ENCODE measurements at places on chromosomes 4 and X.

DNA sequence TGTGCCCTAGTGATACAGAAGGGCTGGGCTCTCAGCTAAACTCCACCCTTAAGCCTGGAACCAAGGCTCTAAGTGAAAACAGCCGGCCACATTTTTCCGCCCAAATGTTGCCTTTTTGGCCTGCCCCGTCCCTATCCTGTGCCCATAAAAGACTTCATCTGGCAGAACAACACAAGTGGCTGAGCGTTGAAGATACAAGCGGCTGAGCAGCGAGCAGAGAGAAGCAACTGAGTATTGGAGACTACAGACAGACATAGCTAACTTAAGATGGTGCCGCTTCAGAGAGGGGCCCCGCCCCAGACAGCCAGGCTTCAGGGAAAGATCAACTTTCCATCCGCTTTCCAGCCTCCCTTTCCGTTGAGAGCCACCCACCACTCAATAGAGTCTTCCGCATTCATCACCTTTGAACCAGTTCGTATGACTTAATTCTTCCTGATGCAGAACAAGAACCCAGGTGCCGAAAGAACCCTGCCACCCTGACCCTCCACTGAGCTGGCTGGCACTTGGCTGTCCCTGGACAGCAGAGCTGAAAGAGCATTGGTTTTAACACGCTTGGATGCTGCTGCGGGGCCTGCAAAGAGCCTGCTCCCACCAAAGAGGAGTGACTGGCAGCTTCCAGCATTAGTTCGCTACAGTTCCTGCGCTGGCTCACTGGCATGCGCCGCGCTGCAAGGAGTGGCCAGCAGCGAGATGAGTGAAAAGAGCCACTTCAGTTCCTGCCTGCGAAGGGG, 853.2 kb upstream of the INTU start:
- DNase-seq: no peak

DNA sequence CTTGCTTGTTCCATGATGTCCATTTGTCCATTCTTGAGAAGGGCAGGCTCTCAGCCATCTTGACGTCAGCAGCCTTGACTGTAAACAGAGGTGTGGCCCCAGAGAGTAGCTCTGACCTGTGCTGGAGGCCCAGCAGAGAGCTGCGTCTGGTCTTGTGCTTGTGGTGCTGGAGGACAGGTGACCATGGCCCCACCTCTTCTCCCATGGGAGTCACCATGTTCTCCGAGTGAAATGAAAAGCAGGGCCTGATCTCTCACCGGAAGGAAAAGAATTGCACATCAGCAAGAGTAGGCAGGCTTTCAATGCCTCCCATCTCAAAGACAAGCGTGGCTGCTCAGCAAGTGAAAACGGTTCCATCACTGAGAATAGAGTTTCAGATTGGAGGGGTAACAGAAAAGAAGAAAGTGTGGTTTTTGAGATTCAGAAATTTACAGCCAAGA, 11.5 kb downstream of the PARM1 start:
- no peak for DNase-seq

GRCh38 chr4:76549765-76550164, 114.7 kb downstream of the SHROOM3 start:
- DNase-seq: no peak

DNA sequence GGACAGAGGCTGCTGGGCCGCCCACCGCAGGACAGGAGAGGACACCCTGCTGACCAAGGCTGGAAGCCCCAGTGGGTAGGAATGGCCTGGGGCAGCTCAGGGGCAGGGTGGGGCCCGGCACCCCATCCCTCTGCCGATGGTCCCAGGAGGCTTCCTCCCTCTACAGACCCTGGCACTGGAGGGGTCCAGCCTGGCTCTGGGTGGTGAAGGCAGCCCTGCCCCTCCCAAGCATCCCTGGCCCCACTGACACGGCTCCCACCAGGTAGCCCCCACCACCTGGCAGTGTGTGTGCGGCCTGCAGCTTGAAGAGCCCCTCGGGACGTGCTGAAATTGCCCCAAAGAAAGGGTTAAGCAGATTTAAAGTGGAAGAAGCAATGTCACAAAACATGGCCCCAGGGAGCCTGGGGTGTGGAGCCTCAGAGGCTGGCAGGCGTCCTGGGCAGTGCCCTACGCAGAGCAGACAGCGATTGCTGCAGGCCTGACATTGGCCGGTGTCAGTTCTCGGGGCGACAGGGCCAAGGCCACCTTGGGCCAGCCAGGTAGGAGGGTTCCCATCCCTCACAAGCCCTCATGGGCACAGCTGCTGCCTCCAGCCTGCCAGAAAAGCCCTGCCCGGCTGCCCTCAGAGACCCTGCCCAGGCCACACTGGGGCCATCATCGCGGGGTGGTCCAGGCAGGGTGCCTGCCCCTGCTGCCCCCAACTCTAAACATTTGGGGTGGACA, 80.5 kb downstream of the FAM53A start:
- DNase-seq: no peak

GRCh38 chr4:104756837-104757236, 262.1 kb upstream of the CXXC4 start:
- no peak for DNase-seq

- DNase-seq: no peak
Observed at GRCh38 chr4:182929296-182929695, 12.1 kb upstream of the DCTD start.

- no peak for DNase-seq
Observed at GRCh38 chrX:137565921-137566745, at the start of gene ZIC3. TSS of gene ZIC3 (plus strand) at chrX:137566127. CDS start at chrX:137566692, 565 bp downstream.

- DNase-seq: no peak
Observed at GRCh38 chr4:142098900-142099545, 462.6 kb downstream of the IL15 start.

GRCh38 chr4:186445040-186445439, 110.3 kb downstream of the MTNR1A start:
- no peak for DNase-seq

DNA sequence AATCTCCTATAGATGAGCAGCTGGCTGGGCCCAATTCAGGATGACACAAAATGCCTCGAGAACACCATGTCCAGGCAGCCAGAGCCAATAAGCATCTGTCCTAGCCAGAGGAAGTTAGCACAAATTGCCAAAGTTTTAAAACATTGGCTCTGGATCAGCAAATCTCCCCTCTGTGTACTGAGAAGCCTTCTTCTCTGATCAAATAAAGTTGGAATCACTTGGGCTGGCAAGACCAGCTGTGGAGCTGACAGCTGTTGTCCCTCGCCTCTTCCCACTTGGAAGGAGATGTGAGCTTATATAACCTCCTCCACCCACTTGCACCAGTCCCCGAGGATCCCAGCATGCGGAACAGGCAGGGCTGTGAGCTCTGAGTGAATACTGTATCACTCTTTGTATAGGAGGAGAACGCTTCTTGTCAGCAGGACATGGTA, 183.9 kb downstream of the OPHN1 start:
- no peak for DNase-seq

DNA sequence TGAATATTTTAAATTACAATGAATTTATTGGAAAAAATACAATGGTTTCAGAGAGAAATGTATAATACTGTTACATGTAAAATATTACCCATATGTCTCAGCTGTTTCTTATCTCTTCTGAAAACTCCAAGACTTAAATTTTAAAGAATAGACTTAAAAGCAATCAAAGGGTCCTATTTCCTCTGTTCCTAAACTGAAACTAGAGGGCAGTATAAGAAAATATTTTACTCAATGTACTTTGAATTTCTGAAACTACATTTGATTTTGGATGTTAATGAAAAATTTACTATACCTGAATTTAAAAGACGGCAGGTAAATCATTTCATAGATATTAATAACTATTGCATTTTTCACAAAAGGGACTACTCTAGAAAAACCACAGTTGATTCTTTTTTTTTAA, 200.2 kb downstream of the LRBA start:
- DNase-seq: no peak

GRCh38 chr4:151922306-151922705, 161.5 kb upstream of the GATB start:
- no peak for DNase-seq

- no peak for DNase-seq
Observed at GRCh38 chrX:155086961-155087735, 15.8 kb downstream of the BRCC3 start.

DNA sequence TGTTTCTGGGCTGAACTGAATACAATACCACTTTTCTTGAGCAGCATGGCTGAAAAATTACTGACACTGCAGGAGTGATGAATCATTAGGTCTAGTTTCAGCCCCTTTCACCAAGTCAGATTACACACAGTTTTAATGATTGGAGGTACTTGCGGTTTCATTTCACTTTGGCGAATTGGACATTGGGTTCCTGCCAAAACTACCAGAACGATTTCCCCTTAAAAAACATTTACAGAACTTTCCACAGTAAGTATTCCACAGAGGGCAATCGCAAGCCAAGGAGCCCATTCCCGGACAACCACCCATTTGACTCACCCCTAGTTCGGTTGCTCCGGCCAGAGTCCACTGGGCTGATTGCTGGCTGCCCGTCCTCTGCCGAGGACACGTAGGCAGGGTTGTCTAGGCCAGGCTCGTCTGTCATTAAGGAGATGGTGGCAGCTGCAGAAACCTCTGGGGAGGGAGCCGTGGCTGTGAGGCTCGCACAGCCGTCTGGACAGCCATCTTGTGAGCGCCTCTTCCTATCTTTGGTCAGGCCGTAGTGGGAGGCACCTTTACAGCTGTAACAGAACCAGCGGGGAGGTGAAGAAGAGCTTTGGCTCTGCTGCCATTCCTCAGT, 83.5 kb downstream of the LNX1 start:
- no peak for DNase-seq

DNA sequence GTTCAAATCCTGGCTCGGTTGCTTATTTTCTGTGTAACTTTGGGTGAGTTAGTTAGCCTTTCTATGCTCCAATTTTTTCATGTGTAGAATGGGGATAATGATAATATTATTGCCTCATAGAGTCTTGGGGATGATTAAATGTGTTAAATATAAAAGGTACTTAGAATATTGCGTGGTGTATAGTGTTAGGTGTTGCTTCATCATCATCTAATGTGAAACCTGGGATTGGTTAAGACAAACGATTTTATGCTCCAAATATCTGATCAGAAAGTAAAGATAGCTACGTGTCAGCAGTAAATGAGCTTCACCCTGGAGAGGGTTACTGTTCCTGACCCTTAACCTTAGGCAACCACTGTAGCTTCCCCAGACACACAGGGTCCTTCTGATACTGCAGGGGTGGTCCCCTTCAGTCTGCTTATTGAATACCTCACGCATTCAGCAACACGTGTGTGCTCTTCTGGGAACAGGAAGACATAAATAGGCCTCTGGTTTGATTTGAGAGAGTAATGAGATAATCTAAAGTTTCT, 50.1 kb downstream of the GPAT3 start:
- no peak for DNase-seq

GRCh38 chr4:38560768-38561558, 103.0 kb upstream of the KLF3 start:
- no peak for DNase-seq

DNA sequence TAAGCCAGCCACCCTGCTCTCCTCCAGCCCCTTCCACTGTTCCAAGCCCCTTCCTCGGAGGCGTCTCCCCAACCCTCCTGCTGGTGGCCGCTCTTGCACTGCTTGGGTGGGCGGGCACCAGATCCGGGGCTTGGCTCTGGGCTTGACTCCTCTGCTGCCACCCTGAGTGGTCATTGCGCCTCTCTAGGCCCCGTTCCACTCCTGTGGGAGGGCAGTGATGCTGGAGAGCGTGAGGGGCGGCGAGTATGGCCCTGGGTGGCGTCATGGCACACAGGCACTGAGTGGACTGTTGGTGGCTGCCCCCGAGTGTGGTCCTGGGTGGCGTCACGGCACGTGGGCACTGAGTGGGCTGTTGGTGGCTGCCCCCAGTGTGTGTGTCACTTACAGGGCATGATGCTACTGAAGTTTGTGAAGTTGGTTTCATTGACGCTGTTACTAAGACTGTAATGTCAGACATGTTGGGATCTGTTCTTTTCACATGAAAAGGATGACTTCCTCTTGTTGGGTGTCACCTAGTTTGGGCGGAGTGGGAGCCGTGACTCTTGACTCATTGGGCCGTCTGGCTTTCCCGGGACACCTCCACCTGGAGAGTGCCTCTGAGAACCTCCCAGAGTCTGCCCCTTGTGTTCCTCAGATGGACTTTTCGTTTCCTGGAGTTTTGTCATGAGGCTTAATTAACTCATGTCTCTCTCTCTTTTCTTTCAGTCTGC, 55.9 kb upstream of the HGFAC start:
- no peak for DNase-seq

DNA sequence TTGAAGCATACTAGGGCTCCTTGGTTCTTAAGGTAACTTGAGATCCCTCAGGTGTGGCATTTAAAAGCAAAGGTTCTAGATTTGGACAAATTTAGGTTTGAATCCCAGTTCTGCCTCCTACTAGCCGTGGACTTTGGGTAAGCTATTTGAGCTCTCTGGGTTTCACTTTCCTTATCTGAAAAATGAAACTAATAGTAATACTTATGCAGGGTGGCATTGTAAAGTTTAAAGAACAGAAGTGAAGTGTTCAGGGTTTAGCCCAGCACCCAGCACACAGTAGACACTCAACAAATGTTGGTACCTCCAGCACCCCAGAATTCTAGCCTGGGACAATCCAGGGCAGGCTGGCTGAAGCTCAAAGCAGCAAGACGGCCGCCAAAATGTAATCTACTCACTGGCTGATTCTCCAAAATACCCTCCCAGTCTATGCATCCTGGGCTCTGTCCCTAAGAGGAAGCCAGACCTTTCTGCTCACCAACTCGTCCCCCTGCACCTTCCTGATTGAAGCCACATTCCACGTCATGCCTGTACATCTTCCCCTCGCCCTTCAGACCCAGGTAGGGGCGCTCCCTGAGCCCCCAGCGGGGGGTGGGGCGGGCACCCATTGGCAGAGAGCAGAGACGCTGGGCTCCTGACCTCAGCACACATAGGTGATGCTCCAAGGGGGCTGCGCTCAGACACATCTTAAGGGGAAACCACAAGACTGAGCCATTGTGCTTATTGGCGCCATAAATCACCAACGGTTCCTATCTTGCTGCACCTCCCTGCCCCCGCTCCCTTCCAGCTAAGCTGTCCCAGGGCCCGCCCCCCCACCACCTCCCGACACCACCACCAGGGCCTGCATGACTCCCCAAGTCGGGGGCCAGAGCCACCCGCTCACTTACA, 160.6 kb downstream of the BCOR start:
- no peak for DNase-seq

GRCh38 chr4:7582313-7583097, 147.8 kb upstream of the PSAPL1 start:
- DNase-seq: no peak

DNA sequence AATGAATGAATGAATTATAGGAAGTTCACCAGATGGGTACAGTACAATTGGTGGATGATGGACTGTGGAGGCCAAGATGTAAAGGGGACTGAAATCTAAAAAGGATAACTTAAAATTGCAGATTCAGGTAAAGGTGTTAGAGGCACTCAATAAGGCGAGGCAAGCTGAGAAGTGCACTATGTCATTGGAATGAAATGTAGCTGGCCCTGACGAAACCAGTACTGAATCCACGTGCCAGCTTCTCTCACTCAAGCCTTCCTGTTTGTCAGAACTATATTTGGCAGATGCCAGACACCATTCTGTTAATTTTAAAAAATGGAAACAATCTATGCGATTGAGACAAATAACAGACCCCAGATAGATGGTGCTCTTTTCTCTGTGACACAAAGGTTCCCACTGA, 1039.1 kb upstream of the TENM3 start:
- no peak for DNase-seq

DNA sequence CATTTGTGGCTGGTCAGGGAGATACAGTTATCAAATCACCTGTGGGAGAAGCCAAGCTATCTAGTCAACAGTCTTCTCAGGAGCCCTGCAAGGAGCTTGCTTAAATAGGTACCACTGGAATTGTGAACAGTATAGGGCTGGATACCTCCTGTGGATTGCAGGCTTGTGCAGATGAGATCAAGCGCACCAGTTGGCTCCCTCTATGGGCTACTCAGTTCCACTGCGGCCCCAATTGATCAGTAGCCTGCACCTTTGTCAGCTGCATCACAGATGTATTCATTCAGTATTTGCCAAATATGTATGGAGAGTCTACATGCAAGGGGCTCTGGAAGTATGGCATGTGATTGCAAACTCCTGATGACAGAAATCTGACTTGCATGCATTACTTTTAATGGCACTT, 28.6 kb downstream of the TEX13A start:
- no peak for DNase-seq
